ENCODE measurements at places on chromosomes 1 and 21.

- DNase-seq, result no peak
These were observed 92.5 kb downstream of the DHRS3 start for GRCh38 chr1:12525311-12526181.

- no peak for DNase-seq
These were observed 608 bp upstream of the MX2 start for GRCh38 chr21:41361053-41361785.

DNA sequence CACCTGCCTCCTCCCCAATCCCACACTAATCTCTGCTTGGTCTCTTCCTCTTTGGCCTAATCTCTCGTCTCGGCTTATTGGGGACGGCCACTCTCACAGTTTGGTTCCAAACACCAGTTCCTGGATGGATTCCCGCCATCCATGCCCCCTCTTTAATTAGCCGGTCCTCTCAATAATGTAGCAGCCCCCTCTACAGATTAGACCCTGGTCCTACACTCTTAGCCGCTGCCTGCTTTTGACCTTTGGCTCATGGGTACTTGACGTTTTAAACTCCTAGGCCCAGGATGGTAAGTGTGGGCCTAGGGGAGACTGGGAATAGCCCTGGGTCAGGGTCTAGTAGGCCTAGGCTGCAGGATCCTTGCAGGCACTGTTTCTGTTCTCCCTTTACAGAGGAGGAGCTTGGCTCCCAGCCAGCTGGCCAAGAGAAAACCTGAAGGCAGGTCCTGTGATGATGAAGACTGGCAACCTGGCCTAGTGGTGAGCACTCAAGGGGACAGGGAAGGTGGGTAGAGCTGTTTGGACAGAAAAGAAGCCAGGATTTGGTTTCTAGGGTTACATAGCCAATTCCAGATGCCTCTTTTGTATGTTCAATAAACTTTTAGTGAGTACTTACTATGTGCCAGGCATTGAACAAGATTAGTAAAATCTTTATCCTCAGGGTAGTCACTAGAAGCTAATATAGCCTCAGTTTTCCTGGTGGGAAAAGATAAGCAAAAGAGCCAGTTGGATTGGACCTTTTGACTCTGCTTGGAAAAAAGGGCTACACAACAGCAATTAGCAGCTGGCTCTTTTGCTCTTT is 758 bp downstream of the RAD54L start:
- no peak for DNase-seq

DNA sequence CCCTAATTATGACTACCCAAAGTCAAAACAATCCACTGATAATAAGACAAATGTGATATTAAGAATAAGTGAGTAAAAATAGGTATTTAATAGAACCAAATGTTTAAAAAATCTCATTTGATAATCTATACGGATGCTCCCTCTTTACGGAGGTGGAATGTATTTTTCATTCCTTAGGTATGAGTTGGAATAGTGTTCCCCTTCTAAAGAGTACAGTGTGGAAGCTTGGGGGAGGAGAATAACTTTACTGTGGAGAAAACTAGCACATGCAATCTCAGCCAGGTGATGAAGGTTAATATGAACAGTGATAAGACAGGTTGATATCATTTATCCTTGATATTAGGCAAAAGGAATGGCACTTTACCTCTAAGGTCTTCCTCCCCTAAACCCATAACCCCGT is 74.6 kb downstream of the GPR88 start:
- no peak for DNase-seq

DNA sequence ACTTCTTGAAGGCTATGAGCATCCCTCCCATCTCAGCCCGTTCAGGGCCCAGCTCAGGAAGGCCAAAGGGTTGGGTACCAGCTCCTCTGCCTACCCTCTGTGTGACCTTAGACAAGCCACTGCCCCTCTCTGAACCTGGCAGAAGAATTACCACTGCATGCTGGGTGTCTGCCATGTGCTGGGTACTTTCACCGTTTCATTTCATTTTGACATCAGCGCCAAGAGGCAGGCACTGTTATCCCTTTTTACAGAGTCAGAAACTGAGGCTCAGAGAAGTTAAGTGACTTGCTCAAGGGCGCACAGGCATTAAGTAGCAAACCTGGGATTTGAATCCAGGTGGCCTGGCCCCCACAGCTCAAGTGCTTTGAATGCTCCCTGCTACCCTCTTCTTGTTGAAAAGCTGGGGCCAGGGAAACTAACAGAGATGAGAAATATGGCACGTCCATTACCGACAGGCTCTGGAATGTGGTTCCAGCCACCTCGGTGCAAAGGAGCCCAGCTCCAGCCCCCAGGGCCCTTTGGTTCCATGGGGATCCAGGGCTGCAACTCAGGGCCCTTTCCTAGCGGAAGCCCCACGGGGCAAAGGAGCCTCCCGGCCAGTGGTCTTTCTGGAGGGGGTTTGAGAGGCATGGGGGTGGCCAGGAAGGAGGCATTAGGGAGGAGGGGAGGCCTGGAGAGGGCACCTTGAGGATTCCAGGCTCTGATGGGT is 6.5 kb downstream of the TMEM82 start:
- no peak for DNase-seq

- DNase-seq, result no peak
These were observed 1457.5 kb downstream of the KCNT2 start for GRCh38 chr1:195150768-195151167.

DNA sequence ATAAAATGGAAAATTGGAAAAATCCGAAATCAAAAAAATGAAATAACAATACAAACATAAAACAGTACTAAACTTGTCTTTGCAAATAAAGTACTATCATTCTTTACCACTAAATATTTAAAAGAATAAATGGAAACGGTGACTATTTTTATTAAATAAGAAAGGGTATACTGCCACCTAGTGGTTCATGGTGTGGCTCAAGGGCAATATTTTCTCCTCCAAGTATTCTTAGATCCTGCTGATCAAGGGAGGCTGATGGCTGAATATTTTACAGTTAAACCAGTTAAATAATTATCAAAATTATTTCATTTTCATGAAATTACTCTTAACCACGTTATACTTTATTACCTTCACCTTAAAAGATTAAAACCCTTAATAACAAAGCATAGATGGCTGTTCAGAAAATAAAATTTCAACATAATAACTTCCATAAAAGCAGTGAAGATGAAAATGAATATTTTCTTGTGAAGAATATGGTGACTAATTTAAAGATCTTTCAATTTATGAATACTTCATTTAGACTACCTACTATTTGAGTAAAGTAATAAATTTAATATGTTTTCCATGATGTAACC is 1793.9 kb downstream of the NCAM2 start:
- no peak for DNase-seq

GRCh38 chr1:114956570-114956969 is 73.1 kb upstream of the TSHB start:
- no peak for DNase-seq

GRCh38 chr1:203673550-203674411 is 47.1 kb downstream of the ATP2B4 start:
- peak; percentile 37 for DNase-seq

DNA sequence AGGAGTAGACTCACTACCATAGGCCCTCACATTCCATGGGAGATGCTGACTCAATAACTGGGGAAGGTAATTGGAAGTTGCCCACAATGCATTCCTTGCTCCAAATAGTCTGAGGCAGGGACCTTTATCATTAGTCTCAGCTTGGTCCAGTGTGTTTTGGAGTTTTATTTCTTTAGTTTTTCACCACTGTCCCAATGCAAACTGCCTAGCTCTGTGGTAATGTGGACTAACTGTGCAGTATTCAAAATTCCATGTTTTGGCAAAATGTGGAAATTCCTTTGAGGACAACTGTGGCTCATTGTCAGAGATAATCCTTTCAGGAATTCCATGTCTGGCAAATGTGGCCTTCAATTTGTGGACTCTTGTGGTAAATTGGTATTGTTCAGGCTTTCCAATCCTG is 78.1 kb upstream of the PAPPA2 start:
- no peak for DNase-seq

Measured in activated CD8-positive, alpha-beta memory T cell treated with anti-CD3 and anti-CD28 coated beads for 1 hour (primary cell).